Lower leg skin (tissue), 4 donors: ENCODE measurements at places on chromosomes 6 and 20. TPM values are rescaled to one million over a fixed set of nuclear protein-coding genes. Genes with fewer than 3 reads are reported as not detected.
A peak's percentile ranks its signal among the peaks of the same experiment; 100 is the strongest.

FHL5 gene
- 4.6 TPM for total RNA-seq

DNA sequence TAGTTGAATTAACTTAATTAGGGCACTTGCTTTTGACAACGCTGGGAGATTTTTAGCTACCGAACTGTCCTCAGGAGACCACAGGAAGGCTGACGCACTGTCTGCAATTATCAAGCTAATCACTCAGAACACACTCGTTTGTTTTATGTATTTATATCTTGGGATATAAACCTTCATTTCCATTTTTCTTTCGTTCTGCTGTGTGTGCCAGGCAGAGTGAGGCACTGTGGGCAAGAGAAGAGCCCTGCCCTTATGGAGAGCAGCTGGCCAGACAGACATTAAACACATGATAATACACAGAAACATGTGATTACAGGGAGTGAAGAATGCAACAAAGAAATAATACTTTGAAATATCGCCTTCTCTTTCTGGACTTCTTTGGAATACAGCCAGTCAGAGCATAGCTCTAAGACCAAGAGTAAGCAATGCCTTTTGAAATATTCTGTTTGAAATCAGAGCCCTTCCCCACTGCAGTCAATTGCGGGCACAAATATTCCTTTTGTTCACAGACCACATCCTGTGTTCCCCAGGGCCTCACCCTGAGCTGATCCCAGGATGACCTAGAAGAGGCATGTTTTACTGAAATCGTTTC, 96.8 kb downstream of the ANKRD60 start:
- peak; percentile 68 for DNase-seq

ZSCAN12 gene
- 5.5 TPM for total RNA-seq

- no peak for DNase-seq
Measured at GRCh38 chr20:46229478-46230105, 78.7 kb downstream of the CDH22 start.
